ENCODE measurements at places on chromosomes 12 and 14. TPM values are rescaled to one million over a fixed set of nuclear protein-coding genes. Genes with fewer than 3 reads are reported as not detected.

- DNase-seq = no peak
These were observed 96.6 kb downstream of the LMNTD1 start for GRCh38 chr12:25456474-25456873.

DNA sequence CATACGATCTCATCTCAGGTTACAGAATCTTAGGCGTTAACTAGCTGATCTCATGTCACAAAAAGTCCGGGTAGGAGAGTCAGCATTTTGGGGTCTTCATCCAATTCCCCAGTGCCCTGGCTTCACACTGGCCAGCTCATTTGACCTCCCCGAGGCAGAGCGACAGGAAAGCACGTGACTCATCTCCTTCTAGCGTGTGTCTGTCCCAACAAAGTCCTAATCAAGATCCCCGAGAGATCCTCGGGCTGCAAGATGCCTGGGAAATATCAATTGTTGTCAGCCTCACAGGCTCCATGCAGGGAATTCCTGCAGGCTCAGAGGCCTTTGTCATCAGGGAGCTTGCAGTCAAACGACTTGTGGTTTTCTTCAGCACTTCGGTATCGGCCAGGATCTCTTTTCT is 57.5 kb downstream of the ZNF664 start:
- DNase-seq = no peak

DNA sequence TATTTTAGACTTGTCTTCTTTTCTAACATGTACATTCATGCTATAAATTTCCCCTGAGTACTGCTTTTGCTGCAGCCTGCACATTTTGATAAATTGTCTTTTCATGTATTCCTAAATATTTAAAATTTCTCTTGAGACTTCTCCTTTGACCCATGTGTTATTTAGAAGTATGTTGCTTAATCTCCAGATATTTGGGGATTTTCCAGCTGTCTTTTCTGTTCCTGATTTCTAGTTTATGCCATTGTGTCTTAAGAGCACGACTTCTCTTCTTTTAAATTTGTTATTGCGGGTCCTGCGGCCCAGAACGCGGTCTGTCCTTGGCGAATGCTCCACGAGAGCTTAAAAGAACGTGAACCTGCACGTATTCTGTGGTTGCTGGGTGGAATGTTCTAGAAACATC is 136.4 kb downstream of the KIF26A start:
- DNase-seq = no peak

DNA sequence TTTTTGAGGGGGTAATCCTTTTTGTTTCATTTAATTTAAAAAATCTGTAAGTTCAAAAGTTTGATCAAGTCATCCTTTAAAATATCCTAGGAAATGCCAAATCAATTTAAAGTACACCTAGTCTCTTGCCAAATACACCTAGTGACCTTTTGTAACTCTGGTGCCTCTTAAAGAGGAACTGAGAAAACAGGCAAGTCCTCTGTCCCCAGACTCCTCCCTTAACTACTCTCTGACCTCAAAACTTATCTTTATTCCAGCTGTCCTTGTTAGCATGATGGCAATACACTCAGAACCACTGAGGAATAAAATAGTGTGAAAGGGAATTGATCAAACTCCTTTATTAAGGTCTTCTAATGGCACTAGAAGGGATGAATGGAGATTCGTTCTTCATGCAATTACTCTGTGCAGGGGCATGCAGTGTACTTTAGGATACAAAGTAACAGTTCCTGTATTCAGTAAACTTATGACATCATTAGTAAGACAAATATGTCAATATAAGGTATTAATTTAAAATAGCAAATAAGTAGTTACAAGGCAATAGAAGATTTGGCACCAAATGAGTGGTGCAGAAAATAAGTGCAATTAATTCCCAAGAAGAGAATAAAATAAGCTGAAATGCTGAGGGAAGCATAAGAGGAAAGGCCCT is 3.3 kb downstream of the FAR2 start:
- DNase-seq = no peak

GRCh38 chr14:38107216-38107631 is 100.5 kb upstream of the SSTR1 start:
- no peak for DNase-seq

Gene SLC22A17
- total RNA-seq = 5.7 TPM

Gene USP44
- 1.1 TPM for total RNA-seq

- no peak for DNase-seq
These were observed 2.8 kb downstream of the GPR19 start for GRCh38 chr12:12693111-12693671.

Gene UNG
- total RNA-seq = 43.3 TPM

Gene EPYC
- total RNA-seq = not detected

DNA sequence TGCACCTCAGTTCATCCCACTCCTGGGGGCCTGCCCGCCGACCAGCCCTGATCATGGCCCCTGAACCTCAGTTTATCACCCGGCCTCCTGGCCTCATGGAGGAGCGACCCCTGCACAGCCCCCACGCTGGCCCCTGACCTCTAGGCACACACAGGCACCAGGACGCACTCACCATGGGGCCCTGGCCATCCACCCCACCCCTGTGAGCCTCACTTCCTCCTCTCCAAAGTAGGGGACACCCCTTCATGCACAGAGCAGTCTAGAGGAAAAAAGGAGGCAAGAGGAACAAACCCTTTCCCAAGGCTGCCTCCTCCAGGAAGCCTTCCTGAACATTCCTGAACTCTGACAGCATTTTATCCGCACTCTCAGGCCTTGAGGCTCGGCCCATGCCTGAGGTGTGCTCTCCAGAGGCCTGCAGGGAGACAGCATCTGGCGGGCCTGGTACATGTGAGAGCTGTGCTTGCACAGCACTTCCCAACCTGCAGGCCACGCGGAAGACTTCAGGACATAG is 39.4 kb downstream of the CCNK start:
- DNase-seq = no peak

DNA sequence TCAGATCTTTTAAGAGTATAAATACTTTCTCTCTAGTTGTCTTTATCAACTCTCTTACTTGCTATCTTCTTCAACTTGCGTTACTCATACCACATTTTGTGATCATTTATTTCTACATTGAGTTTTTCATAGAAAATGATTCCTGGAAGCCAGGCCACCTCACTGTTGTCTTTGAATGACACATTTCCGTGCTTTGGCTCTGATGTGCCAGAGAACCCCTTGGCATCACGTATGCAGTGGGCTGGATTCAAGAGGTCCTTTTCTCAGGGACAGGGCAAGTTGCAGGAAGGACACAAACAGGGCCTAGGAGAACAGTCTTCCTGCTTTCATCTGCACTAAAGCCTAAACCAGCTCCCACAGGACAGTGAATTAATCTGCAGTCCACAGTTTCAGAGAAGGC is 70.3 kb upstream of the PYGL start:
- no peak for DNase-seq

GRCh38 chr12:1530592-1531152 is 63.7 kb downstream of the FBXL14 start:
- no peak for DNase-seq

Gene KITLG
- total RNA-seq = 23.4 TPM

DNA sequence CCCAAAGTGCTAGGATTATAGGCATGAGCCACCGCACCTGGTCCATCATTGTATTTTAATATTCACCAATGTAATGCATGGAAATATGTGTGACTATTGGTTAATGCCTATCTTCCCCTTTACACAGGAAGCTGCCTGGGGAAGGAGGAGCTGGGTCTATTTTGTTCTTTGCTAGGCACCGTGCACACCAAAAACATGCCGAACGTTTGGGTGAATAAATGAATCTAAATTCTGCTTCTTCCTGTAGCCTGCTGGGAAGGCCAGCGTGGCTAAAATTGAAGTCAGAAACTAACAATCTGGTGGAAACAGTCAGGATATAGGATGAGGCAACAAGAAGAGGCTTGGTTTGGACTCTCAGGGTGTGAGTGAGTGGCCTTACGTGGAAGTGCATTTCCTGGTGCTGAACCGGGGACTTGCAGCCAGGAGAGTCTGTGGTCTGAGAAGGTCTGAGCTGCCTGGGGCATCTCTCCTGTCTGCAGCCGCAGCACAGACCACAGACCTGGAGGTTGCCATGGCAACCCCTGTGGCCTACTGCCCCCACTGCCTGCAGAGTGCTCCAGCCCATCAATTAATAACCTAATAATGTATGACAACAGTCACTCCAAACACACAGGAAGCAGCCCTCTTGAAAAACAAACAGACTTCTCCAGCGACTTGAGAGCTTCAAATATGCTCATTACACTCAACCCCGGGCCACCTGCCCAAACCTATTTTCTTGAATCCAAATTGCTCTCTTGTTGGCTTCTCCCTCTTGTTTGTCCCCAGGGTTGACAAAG is 5.5 kb upstream of the GPR68 start:
- DNase-seq = no peak

Gene DAO
- not detected for total RNA-seq

Gene ADAM21
- total RNA-seq = 0.28 TPM

DNA sequence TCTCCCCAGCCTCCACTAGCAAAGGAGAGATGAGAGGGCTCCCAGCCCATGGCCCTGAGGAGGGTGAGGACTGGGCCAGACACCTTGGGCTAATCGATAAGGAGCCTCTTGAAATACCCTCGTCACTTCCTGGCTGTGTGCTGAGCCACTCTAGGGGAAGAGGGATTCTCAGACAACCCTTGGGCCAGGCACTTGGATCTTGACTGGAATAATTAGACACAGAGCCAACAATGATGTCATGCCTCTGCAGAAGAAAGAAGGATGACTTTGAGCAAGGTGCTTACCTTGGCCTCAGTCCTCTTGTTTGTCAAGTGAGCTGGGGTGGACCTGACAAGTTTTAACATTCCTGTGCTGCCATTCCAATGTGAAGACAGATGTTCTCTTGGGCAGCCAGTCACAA is 83.1 kb downstream of the LRRC74A start:
- DNase-seq = no peak

Gene PPP4R3A
- 71.9 TPM for total RNA-seq

Gene GATC
- total RNA-seq = 24.7 TPM

Gene ZDHHC22
- under 0.01 TPM for total RNA-seq

Gene SDS
- total RNA-seq = not detected

Gene HOXC12
- total RNA-seq = not detected

- no peak for DNase-seq
These were observed 186.4 kb downstream of the MSRB3 start for GRCh38 chr12:65464930-65465329.

GRCh38 chr14:99590746-99591555 is 13.1 kb downstream of the CCDC85C start:
- DNase-seq = peak; percentile 32

DNA sequence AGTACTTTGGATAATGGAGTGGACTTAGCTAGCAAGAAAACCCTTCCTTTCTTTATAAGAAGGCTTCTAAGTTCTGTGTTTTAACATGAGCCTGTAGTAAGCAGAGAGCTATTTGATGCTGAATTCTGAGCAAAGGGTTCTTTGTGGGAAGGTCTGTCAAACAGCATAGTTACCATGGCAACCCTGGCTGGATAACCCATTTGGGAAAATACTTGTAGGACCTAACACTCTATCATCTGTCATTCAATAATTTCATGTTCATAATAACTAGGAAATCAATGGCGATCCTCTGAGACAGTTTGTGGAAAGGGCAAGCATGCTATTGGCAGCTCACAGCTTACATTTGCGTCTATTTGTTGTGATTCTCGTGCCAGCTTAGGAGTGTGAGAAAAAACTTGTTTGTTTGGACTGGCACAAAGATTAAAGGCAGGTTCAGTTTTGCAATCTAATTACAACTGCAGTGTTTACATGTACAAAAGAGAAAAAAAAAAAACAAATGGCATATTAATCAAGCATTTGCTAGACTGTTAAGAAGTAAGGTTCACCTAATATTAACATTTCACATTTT is 219.2 kb downstream of the PDZRN4 start:
- DNase-seq = no peak

Gene IRAK3
- 9.4 TPM for total RNA-seq

GRCh38 chr14:75277008-75277814 is 1.4 kb upstream of the FOS start:
- DNase-seq = peak; percentile 79

DNA sequence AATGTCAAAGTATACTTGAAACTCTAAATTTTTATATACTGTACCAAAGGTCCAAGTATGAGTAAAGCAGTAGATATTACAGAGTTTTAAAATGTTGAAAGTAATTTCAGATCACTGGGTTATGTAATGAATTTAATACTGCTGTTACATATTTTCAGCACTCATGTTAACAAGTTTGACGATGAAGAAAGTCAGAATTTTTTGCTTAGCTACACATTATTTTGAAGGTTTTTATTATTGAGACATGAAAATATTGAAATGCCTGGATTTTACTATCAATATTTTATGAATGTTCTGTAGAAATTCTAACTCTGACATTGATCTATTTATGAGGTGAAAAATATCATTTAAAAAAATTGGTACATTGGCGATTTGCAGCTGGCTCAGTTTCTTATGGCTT is 1030.3 kb downstream of the FSCB start:
- no peak for DNase-seq

- DNase-seq = no peak
These were observed 15.7 kb upstream of the KCNA1 start for GRCh38 chr12:4894019-4894418.

GRCh38 chr12:89475203-89475990 is 49.2 kb downstream of the GALNT4 start:
- no peak for DNase-seq

Gene OR6C2
- not detected for total RNA-seq

DNA sequence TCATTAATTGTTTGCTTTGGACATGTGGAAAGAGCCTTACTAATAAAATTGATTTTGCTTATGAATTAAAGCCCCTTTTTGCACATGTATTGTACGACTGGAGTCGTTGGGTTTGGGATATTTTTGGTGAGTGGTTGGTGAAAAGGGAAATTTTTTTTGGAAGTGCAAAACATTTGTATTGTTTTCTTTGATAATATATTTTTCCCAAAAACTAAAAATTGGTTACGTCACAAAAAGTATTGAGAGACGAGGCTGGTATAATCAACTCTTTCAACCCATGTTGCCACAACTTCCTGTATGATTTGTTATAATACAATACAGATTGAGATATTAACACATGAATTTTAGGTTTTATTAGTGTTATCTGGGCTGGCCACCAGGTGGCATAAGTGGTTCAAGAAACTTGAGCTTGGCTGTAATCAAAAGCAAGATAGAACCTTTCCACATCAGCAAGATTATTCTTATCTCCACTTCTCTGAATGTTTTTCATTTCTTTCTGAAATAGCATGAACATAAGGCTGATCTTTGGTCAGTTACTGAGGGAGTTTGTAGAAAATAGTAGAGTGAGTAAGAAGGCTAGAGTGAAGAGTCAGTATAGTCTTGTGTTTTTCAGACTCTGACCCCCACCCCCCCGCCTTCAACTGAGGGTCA is 8.7 kb downstream of the NGDN start:
- peak; percentile 40 for DNase-seq

DNA sequence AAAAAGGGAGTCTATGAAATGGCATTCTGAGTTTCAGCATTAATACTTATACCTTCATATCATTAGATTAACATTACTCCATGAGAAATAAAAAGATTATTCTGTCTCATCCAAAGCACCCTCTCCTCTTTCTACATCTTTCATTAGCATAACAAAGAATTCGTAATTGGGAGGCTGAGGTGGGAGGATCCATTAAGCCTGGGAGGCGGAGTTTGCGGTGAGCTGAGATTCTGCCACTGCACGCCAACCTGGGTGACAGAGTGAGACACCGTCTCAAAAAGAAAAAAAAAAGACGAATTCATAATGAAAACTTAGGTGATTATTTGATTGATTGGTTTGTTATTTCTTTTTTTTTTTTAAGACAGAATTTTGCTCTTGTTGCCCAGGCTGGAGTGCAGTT is 1.8 kb upstream of the CDK17 start:
- DNase-seq = no peak

- DNase-seq = no peak
These were observed 21.6 kb downstream of the MSRB3 start for GRCh38 chr12:65300097-65300496.

- DNase-seq = peak; percentile 41
These were observed 31.5 kb downstream of the CLEC1A start for GRCh38 chr12:10067264-10067663.

Gene LRP1
- 4.6 TPM for total RNA-seq
